NCI-H2081 (cell line): ENCODE measurements at places on chromosomes 12 and 14.

- DNase-seq = peak; percentile 75
Observed at GRCh38 chr12:16603260-16603915, 2.6 kb downstream of the LMO3 start.

- DNase-seq = no peak
Observed at GRCh38 chr12:46005151-46005797, 14.9 kb upstream of the SCAF11 start.

- no peak for DNase-seq
Observed at GRCh38 chr14:77302926-77303325, 17.8 kb downstream of the POMT2 start.

- DNase-seq = no peak
Observed at GRCh38 chr12:23049180-23049579, 424.2 kb downstream of the ETNK1 start.

- DNase-seq = no peak
Observed at GRCh38 chr14:101063121-101063520, 159.6 kb upstream of the RTL1 start.

DNA sequence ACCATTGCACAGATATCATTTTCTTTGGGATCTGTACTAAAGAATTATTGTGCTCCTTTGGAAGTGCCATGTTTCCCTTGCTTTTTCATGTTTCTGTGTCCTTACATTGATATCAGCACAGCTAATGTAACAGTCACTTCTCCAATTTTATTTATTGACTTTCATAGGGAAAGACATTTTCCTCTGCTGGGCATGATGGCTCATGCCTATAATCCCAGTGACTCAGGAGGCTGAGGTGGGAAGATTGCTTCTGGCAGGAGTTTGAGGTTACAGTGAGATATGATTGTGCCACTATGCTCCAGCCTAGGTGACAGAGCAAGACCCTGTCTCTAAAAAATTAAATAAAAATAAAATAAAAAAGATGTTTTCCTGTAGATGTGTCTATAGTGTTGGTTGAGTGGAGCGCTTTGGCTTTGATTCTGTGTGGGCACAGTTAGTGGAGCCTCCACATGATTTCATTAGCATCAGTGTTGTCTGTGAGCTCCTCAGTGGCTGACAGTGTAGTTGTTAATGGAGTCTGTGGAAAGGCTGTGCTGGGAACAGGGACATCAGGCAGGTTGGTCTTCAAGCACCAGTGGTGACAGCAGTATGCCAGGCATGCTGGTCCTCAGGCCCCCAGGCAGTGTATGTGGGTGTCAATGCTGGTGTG is 7.4 kb downstream of the OAS2 start:
- no peak for DNase-seq

DNA sequence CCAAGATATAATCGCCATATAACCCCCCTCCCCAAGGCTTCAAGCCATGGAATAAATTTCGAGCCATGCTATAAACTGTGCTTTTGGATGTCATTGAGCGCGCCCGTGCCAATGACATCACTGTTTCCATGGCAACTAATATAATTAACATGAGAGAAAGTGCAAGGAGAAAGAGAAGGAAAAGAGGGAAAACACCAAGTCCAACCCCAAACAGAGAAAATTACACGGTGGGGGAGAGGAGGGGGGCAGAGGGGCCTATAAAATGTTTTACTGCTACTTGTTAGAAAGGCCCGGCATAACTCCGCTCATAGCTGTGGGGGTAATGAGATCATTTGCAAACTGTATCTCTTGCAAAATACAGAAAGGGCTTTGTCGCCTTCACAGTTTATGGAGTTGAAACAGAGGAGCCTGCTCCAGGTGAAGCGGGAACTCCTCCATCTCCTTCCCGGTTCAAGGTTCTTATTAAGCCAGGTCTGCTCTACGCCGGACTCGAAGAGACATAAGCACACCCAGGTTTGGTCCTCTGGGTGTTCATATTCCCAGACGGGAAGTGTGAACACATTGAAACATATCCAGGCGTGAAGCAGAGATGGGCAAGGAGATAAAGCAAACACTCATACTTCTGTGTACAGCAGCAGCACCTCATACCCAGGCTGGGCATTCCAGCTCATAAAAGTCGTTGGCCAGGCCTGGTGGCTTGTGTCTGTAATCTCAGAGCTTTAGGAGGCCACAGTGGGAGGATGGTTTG is 99.1 kb upstream of the MAP1LC3B2 start:
- no peak for DNase-seq

DNA sequence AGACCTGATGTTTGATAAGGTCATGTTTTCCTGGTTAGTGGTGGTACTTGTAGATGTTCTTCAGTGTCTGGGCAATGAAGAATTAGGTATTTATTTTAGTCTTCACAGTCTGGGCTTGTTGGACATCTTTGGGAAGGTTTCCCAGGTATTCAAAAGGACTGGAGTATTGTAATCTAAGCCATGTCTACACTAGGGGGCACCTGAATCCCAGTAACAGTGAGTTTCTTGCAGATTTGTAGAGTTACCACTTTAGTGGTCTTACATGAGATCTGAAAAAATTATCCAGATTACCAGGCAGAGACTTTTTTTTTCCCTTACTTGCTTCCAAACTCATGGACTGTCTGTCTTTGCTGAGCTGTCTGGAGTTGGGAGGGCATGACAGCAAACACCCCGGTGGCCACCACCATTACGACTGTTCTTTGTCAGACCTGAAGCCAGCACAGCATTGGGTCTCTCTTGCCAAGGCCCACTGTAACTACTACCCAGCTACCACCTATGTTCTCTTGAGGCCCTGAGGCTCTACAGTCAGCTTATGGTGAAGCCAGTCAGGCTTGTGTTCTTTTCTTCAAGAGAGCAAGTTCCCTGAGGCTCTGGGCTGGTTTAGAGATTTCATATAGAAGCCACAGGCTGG is 820.7 kb upstream of the FBXO33 start:
- no peak for DNase-seq

- no peak for DNase-seq
Observed at GRCh38 chr12:67400742-67401141, 131.6 kb downstream of the CAND1 start.

- no peak for DNase-seq
Observed at GRCh38 chr12:6520186-6520585, 14.1 kb upstream of the GAPDH start.

DNA sequence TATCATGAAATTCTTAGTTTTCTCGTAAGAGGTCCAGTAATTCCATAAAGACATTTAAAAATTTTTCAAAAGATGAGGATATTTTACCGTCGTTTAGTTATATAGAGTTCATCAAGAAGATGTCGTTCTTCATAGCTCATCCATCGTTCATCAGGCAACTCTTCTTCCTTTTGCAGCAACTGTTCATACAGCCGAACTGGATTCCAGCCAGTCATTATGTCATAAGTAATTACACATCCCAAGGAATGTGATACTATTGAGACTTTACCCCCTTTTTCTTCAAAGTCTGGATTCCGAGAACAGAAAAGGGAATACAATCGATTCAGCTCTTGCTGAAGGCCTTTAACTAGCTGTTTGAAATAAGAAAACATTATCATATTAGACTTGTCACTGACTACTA is 90.3 kb downstream of the DDHD1 start:
- no peak for DNase-seq
